ENCODE measurements at places on chromosomes 13 and 19. TPM values are rescaled to one million over a fixed set of nuclear protein-coding genes. Genes with fewer than 3 reads are reported as not detected.

The ZNF626 gene
- 11.3 TPM for total RNA-seq

The ZNF57 gene
- 5.3 TPM for total RNA-seq

The C19orf85 gene
- total RNA-seq: not detected

The ZNF816 gene
- 11.1 TPM for total RNA-seq

The ELAVL1 gene
- 169 TPM for total RNA-seq

GRCh38 chr19:12641456-12641855 lies 25.1 kb downstream of the MAN2B1 start:
- H3K27ac ChIP-seq: no peak overlapping the region
- no peak for DNase-seq
- H3K4me3 ChIP-seq: no peak overlapping the region
- peaks cover 13% of the 10 kb centered on the region for H3K4me1 ChIP-seq

DNA sequence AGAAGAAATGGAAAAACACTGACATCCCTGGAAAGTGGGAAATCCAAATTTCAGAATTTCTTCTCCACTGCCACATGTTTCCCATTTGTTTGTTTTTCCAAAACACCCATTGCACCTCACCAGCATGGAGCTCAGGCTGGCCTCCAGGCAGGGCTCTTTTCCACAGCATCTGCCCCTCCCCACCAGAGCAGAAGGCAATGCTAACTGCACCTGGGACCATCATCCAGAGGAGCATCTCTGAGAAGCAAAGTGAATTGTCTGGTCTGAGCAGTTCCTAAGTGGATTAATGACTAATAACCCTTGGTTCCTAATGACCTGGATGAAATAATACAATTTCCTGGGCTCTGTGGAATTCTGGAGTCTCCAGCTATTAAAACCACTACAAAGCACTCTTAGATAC lies 8.8 kb upstream of the CYSLTR2 start:
- no peak overlapping the region for H3K27ac ChIP-seq
- no peaks in the 10 kb centered on the region for H3K27me3 ChIP-seq

DNA sequence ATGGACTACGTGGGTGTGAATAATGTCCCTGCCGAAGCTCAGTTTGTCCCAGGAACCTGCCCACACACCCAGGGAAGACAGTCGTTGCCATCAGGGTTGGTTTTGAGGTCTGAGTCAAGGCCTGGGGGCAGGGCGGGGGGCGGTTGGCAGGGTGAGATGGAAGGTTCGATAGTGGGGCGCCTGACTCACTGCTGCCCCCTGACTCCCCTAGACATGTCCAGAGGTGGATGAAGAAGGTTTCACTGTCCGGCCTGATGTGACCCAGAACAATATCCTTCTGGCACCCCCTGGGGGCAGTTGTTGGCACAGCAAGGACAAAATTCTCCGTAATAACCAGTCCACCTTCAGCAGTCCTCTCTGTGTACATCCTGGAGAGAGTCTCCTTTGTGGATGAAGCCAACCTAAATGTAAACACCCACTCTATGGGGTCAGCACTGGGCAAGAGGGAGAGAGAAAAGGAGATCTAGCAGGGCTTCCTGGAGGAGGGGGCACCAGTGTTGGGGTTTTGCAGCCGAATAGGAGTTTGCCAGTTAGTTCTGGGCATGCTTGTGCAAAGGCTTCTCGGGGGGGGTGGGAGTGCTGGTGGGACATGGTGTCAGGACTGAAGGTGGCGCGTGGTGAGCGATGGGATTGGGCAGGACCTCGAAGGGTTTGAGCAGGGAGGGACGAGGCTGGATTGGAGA lies 19.6 kb upstream of the B3GNT3 start:
- H3K27me3 ChIP-seq: no peaks in the 10 kb centered on the region
- peak overlapping the region; percentile 74 for H3K27ac ChIP-seq
- no peak for DNase-seq
- H3K36me3 ChIP-seq: peaks cover 35% of the 10 kb centered on the region

GRCh38 chr13:112928972-112929782 lies 39.8 kb upstream of the MCF2L start:
- DNase-seq: no peak
- H3K4me1 ChIP-seq: no peaks in the 10 kb centered on the region
- H3K27ac ChIP-seq: no peak overlapping the region
- H3K27me3 ChIP-seq: peaks cover 51% of the 10 kb centered on the region
- H3K36me3 ChIP-seq: no peaks in the 10 kb centered on the region

- H3K4me3 ChIP-seq: no peak overlapping the region
- H3K27ac ChIP-seq: no peak overlapping the region
- peaks cover 8% of the 10 kb centered on the region for H3K27me3 ChIP-seq
- H3K4me1 ChIP-seq: peaks cover 6% of the 10 kb centered on the region
These were observed 64.4 kb downstream of the TRPM4 start for GRCh38 chr19:49222011-49222410.

GRCh38 chr19:22261596-22261995 lies 24.6 kb upstream of the ZNF729 start:
- no peak overlapping the region for H3K27ac ChIP-seq
- H3K4me3 ChIP-seq: no peak overlapping the region
- no peak for DNase-seq
- H3K4me1 ChIP-seq: no peaks in the 10 kb centered on the region
- peaks cover 10% of the 10 kb centered on the region for H3K27me3 ChIP-seq

- no peak overlapping the region for H3K4me3 ChIP-seq
- DNase-seq: no peak
- no peaks in the 10 kb centered on the region for H3K36me3 ChIP-seq
- H3K27ac ChIP-seq: no peak overlapping the region
- H3K4me1 ChIP-seq: no peaks in the 10 kb centered on the region
These were observed 439.8 kb downstream of the TDRD3 start for GRCh38 chr13:60836821-60837220.
